T-helper 17 cell (primary cell): ENCODE measurements at places on chromosomes 13 and 19. TPM values are rescaled to one million over a fixed set of nuclear protein-coding genes. Genes with fewer than 3 reads are reported as not detected.

DNA sequence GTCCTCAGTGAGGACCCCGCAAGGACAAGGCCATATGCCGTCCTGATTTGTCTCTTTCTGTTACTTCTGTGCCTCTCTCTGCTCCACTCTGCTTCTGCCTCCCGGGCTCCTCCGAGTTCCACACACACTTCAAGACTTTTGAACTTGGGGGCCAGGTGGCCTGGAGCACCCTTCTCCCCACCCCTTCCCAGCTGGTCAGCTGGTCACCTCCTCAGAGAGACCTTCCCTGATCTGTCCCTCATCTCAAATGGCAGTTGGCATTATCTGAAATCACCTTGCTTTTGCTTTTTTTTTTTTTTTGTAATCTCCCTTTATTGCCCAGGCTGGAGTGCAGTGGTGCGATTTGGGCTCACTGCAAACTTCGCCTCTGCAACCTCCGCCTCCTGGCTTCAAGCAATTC is 2.2 kb upstream of the S1PR5 start:
- DNase-seq, result no peak

GRCh38 chr13:113881614-113882266 is 17.9 kb upstream of the GAS6 start:
- no peak for DNase-seq

Gene KLK7
- total RNA-seq, result not detected

- no peak for DNase-seq
Measured at GRCh38 chr19:4390017-4390566, 10.3 kb downstream of the SH3GL1 start.

Gene CEACAM8
- total RNA-seq, result not detected

Gene IZUMO4
- total RNA-seq, result 19.8 TPM

Gene SSBP4
- 113 TPM for total RNA-seq

GRCh38 chr13:112911883-112912282 is 57.1 kb upstream of the MCF2L start:
- DNase-seq, result no peak

GRCh38 chr13:75454497-75454896 is 27.5 kb downstream of the TBC1D4 start:
- DNase-seq, result no peak

- peak; percentile 59 for DNase-seq
Measured at GRCh38 chr19:661427-662196, 1.4 kb downstream of the RNF126 start.

Gene ERICH4
- not detected for total RNA-seq

Gene CLC
- 8.2 TPM for total RNA-seq

DNA sequence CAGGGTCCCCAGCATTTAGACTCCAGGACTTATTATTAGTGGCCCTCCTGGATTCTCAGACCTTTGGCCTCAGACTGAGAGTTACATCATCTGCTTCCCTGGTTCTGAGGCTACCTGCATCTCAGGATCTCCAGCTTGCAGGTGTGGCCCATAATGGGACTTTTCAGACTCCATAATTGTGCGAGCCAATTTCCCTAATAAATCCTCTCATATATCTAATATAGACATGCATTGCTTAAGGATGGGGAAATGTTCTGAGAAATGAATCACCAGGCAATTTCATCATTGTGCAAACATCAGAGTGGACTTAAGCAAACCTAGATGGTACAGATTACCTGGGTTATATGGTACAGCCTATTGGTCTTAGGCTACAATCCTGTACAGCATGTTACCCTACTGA is 116.5 kb upstream of the FBXL3 start:
- DNase-seq, result no peak

Gene VN1R4
- not detected for total RNA-seq

DNA sequence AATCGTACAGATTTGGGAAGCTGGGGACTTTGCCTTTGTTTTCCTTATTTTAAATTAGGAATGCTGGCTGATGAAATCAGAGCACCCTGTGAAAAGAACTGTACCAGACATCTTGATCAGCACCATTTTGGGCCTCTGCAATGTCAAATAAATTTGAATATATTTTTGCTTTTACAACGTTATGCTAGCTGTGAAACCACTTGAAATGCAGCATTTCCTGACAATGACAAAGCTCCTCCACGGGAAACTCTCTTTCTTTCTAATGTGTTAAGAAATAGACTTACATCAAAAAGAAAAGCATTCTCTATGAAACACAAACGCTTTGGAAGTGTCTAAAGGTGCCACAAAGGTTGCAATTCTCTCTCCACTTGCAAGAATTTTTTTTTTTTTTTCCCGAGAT is 47.1 kb upstream of the MAP3K10 start:
- DNase-seq, result no peak

- no peak for DNase-seq
Measured at GRCh38 chr13:111272117-111272516, 48.3 kb upstream of the TEX29 start.

DNA sequence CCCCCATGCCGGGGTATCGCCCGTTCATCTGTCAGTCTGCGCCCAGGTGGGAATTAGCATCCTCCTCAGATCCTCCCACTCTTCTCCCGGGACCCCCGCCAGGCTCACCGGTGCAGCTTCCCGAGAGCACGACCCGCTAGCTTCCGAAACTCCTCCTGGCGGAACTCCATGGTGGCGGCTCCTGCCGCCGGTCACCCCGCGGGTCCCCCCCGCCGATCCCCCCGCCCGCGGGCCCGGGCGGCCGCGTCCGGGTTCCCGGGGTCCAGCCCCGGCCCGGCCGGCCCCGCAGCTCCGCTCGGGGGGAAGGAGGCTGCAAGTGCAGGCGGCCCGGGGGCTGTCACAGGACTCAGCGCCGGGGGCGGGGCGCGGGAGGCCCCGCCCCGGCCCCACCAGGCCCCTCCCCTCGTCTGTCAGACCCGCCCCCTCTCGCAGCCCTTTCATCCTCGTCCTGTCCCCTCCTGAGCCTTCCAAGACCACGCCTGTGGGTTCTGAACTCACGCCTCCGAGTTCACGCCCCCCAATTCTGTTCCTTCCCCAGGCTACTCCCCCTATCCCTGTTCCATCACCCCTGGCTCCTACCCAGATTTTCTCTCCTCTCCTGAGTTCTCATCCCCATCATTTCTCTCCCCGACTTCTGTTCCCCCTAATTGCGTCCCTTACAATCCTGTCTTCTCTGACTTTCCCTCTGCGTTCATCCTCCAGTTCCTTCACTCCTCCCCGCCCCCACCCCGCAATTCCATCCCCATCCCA is at the start of gene SLC17A7:
Gene SLC17A7 (minus strand): TSS at position 318 of the 750 bp plus-strand sequence. CDS start 148 bp downstream, at position 170.
- DNase-seq, result peak; percentile 55

Gene CYSLTR2
- total RNA-seq, result 2.8 TPM
